AML-193 (cell line): ENCODE measurements at places on chromosomes 6 and 20.

DNA sequence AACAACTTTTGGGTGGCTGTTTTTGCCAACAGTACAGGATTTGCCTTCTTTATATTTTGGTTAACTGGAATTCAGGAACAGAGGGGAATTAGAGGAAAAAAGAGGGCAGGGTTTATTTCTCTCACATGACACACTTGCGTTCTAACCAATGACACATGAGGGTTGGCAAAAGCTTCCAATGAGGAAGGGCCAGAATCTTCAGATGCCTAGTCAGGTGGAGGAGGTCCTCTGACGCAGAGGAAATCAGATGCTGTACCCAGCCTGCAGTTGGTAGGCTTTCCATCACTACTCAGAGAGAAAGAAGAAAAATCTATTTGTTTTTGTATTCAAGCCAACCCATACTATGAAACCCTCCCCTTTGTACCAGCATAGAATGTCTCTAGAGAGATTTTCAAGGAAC, 20.8 kb downstream of the TM9SF4 start:
- no peak for DNase-seq

DNA sequence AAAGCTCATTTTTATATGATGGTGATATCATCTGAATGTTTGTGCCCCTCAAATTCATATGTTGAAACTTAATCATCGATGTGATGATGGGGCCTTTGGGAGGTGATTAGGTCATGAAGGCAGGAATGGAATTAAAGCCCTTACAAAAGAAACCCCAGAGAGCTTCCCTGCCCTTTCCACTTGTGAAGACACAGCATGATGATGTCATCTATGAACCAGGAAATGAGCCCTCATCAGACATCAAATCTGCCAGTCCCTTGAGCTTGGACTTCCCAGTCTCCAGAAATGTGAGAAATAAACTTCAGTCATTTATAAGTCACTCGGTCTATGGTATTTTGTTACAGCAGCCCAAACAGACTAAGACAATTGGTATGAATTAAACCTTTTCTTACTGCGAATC, 153.1 kb downstream of the MYB start:
- no peak for DNase-seq

DNA sequence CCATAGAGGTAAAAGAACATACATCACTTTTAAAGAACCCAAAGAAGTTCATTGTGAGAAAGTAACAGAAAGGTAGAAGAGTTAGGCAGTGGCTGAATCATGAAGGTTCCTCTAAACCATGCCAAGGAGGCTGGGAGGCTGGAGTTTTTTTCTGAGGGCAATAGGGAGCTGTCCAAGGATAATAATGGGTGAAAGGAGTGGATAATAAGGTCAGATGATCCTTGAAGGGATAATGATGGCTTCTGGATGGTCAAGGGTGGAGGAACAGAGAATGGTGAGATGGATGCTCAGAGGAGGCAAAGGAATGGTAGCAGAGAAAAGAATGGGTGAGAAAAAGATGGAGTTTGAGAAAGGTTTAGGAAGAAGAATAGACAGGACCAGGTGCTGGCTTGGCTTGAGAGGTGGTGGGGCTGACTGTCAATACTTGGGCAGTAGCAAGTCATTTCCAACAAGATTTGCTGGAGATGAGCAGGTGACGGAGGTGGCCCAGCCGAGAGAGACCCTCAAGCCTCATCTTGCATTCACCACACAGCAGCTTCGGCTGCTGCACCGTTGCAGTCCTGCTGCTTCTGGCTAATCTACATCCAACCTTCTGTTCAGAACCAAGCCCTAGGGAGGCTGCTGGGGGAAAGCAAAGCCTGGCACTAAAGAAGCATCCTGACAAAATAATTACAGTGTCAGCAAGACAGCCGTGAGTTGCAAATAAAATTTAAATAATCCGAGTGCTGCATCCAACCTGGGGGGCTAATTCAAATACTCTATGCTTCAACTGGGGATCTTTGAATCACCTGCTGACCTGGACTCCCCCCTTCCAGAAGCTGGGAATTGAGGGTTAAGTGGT, 131.2 kb upstream of the KCNG1 start:
- no peak for DNase-seq

DNA sequence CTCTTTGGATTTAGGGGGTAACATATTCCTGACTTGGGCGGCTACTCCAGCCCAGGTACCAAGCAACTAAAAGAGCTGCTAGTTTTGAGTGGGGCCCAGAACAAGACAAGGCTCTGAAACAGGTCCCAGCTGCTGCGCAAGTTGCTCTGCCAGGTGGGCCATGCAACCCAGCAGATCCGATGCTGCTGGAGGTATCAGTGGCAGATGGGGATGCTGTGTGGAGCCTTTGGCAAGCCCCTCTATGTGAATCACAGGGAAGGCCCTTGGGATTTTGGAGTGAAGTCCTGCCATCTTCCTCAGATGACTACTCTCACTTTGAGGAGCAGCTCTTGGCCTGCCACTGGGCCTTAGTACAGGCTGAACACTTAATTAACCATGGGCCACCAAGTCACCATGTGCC, 43.7 kb upstream of the VSX1 start:
- no peak for DNase-seq

- DNase-seq = no peak
These were observed 2.5 kb downstream of the RPL10A start for GRCh38 chr6:35470663-35471120.

GRCh38 chr20:32569380-32570305, 15.5 kb downstream of the NOL4L start:
- DNase-seq = no peak

DNA sequence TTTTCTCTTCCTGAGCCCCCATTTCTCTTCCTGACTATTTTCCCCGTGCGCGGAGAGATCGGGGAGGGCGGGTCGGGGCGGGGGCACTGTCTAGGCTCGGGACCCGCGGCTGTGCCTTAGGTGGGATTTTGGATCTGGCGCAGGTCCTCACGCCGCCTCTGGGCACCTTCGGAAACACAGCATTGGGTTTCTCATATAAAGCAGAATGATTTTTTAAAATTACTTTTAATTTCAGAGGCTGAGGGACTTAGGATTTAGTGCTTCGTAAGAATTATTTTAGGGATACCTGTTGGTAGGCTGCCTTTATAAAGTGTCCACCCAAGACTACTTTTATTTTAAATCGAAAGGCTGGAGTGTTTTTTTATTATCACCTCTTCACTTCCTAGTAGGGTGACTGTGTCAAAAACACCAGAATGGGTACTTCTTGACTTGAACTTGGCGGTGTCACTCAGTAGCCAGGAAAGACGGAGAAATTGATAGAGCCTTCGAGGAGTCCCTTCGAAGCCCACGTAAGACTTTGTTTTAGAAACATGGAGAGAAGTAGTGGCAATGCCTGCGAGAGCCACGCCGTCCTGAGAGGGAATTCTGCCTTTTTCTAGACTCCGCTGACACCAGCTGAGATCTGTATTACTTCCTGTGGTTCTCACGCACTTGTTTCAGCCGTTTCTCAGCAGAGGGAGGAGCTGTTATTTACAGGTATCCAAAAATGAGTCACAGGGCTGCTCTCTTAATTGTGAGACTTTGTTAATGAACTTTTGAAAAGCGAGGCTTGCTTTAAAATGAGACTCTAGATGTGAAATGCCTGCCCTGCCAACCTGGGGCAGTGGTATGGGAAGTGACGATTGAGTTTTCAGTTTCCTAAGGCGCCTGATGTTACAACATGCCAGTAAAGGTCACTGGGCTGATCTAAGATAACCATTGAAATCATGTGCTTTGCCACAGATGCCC, 667 bp downstream of the STX11 start:
- DNase-seq = peak; percentile 94

GRCh38 chr20:40960101-40960500, 68.5 kb upstream of the TOP1 start:
- DNase-seq = no peak

GRCh38 chr20:46562373-46563169, 12.1 kb upstream of the OCSTAMP start:
- peak; percentile 51 for DNase-seq

GRCh38 chr20:48858075-48858790, 30.4 kb upstream of the PREX1 start:
- no peak for DNase-seq

GRCh38 chr6:3409699-3410384, 47.0 kb downstream of the SLC22A23 start:
- no peak for DNase-seq
